AG08395 (cell line): ENCODE measurements at places on chromosomes 2 and 18.

GRCh38 chr2:136065384-136065783 lies 52.6 kb downstream of the CXCR4 start:
- DNase-seq: no peak

DNA sequence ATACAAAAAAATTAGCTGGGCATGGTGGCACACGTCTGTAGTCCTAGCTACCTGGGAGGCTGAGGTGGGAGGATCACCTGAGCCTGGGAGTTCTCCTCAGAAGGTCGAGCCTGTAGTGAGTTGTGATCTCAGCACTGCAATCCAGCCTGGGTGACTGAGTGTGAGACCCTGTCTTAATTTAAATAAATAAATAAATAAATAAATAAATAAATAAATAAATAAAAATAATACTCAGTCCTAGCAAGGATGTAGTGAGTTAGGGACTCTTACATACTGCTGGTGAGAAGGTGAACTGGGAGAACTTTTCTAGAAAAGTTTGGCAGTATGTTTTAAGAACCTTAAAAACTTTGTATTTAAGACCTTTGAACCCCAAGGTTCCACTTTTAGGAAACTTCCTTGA lies 230.0 kb downstream of the CLIP4 start:
- DNase-seq: no peak

DNA sequence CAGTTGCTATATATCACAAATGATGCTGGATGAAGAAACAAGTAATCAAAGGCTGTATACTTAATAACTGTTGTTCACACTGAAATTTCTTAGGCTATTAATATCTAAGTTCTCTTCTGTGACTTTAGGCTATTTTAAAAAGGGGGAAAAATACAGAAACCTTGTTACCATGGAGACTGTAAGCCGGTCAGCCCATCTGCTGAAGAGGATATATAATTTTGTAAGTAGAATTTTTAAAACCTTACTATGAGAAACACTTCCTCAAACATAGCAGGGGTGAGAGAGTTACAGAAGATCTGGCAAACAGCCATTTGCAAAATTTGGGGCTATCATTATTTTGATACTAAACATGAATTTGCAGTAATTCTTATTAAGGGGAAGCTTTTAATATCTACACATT lies 27.8 kb downstream of the CACNB4 start:
- DNase-seq: no peak

GRCh38 chr2:160073284-160073888 lies 11.0 kb upstream of the PLA2R1 start:
- DNase-seq: no peak

DNA sequence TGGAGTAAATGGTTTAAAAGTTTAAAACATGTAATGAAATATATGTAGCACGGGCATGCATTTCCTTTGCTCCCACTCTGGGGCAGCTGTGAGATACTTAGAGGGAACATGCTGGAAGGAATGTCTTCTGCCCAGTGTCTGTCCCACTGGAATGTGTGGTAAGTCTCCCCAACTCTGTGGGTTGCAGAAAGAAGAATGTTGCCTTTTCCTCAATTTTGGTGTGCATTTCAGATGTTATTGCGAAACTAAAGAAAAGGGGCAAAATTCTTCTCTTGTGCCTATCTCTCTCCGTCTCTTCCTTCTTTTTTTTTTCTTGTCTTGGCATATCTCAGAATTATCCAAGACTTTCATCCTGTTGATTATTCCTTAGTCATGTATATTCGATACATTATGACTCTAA lies 201.1 kb downstream of the SH3RF3 start:
- peak; percentile 44 for DNase-seq
